ENCODE measurements at places on chromosomes 6 and 20.

DNA sequence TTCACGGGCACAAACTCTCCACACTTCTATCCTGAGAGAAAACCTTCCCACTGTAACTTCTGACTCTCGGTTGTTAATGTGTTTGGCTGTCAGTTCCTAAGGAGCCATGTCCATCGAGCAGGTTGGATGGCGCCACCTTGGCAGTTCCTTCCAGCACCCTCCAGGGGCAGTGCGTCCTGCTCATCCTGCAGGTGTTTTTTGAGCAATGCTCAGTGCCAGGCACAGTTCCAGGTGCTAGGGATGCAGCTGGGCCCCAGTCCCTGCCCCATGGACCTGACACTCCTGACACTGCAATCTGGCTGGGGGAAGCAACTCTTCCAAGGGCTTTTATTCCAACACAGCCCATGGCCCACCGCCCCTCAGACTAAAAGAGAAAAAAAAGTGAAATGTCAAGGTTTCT lies 376.4 kb downstream of the PREX1 start:
- DNase-seq: no peak

DNA sequence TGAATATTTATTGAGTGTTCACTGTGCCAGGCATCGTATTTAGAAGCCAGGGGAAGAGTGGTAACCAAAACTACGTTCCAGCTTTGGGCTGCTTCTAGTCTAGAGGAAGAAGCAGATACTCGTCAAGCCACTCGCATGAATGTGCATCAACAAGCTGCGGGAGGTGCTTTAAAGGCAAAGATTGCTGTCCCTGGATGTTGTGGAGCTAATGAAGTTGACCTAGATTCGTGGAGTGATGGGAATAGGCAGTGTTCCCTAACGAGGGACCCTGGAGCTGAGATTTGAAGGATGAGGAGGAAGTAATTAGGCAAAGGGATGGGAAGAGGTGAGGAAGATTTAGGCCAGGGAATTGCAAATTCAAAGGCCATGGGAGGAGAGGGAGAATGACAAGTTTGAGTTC lies 118.9 kb downstream of the TMEM170B start:
- no peak for DNase-seq

DNA sequence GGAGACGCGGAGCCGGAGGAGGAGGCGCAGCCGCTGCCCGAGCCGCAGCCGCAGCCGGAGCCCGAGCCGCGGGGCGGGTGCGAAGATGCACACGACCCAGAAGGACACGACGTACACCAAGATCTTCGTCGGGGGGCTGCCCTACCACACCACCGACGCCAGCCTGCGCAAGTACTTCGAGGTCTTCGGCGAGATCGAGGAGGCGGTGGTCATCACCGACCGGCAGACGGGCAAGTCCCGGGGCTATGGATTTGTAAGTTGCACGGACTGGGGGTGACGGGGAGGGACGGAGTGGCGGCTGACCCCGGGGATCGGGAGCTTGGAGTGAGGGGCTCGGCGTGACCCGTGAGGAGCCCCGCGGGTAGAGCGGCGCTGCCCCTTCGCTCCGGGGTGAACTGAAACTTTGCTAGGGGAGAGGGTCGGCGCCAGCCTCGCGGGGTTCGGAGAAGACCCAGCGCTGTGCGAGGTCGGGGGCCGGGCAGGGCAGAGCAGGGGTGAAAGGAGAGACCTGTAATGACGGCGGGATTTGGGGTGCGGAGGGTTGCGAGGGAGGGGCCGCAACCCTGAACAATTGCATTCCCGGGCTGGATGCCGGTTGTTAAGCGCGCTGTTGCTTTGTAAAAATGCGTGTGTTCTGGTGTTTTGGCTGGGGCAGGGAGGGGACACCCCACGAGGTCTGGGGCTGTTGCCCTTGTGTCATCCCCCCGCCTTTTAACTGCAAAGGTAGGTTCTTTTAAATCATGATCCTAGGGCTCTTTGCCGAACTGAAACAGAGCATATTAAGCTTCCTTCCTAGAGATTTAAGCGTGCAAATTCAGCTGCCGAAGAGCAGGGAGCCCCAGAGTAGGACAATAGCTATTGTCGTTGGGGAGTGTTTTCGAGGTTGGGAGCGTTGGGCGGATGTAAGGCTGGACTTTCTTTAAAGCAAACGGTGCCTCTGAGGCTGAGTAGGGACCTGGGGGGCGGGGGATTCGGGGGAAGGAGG lies 628 bp downstream of the RBM24 start:
- no peak for DNase-seq

DNA sequence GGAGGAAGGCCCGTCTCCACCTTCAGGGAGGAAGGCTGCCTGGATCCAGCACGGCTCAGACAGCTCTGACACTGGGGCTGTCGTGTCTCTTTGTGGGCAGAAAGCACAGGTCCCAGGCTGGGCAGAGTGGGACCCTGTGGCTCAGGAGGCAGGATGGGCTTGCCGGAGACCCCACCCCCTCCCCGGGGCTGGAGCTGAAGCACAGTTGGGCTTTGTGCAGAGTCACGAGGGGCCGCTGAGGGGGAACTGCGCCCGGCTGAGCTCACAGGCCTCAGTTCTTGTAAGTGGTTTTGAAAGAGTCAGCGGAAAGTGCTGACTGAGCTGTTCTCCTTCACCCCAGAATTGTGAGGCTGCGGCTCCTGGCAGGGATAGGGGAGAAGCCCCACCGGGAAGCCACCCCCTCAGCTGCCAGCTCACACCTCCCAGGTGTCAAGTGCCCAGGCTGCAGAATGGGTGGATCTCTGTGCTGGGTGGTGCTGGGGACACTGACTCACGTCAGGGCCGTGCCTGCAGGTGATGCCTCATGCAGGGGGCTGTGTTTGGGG lies 145.5 kb upstream of the RNF24 start:
- peak; percentile 45 for DNase-seq

GRCh38 chr6:255041-255750 lies 37.1 kb upstream of the DUSP22 start:
- DNase-seq: no peak

DNA sequence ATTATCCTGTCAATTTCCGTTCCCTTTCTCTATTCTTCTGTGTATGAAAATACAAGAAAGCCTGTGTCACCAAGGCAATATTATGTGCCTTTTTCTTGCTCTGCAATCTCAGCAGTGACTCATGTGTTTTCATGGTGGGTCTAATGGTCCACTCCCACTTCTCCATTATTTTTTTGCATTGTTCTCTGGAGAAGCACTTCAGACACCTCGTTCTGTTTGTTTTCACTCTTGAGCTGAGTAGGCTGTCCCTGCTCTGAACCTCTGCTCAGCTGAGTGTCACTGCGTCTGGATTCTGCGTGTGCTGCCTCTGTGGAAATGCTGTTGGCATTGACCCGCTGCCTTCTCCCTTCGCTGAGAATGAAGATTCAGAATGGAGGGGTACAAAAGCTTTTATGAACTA lies 230.6 kb downstream of the TMEM242 start:
- DNase-seq: no peak

- DNase-seq: no peak
These were observed 33.2 kb upstream of the MARCKS start for GRCh38 chr6:113823916-113824315.

- DNase-seq: no peak
These were observed 144.0 kb upstream of the SLC35B3 start for GRCh38 chr6:8579372-8579771.

GRCh38 chr20:23370274-23370673 lies 8.3 kb downstream of the GZF1 start:
- DNase-seq: no peak

DNA sequence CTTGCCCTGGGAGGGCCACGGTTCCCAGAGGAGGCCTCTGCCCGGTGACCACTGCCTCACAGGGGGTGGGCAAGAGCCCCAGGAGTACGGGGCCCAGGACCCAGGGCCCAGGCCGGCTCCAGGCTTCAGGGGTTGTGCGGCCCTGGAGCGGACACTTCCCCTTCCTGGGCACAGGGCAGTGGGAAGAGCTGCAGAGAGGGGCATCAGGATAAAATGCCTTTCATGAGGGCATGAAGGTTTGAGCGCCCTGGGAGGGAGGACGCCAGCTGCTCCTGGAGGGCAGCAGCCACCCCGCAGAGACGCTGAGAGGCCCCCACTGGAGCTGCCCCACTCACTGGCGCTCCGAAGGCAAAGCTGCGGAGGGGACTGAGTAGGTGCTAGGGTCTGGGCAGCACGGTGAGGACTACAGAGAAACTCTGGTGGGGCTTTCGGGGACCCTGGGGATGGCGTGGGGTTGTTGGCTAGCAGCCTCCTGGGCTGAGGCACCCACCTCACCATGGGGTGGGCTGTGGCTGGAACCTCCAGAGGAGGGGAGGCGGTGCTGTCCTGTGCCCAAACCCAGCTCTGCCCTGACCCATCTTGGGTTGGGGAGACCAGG lies 10.4 kb downstream of the LAMA5 start:
- DNase-seq: no peak

DNA sequence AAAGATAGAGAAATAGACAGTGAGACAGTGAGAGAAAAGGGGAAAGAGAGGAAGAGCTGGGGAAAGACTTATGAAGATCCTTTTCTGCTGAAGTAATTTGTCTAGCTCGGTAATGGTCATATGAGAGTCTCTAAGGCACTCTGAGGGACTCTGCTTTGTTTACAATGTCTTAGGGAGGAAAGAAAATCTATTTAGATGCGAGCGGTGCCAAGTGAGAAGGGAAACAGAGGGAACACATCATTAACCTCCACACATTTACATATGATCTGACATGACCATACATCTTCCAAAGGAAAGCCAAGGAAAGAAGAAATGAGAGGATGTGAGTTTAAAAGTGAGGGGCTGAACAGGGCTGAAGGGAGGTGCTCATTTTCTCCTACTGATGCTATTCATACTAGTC lies 862.3 kb upstream of the CITED2 start:
- DNase-seq: no peak

GRCh38 chr6:106608080-106608668 lies 21.1 kb downstream of the RTN4IP1 start:
- no peak for DNase-seq

DNA sequence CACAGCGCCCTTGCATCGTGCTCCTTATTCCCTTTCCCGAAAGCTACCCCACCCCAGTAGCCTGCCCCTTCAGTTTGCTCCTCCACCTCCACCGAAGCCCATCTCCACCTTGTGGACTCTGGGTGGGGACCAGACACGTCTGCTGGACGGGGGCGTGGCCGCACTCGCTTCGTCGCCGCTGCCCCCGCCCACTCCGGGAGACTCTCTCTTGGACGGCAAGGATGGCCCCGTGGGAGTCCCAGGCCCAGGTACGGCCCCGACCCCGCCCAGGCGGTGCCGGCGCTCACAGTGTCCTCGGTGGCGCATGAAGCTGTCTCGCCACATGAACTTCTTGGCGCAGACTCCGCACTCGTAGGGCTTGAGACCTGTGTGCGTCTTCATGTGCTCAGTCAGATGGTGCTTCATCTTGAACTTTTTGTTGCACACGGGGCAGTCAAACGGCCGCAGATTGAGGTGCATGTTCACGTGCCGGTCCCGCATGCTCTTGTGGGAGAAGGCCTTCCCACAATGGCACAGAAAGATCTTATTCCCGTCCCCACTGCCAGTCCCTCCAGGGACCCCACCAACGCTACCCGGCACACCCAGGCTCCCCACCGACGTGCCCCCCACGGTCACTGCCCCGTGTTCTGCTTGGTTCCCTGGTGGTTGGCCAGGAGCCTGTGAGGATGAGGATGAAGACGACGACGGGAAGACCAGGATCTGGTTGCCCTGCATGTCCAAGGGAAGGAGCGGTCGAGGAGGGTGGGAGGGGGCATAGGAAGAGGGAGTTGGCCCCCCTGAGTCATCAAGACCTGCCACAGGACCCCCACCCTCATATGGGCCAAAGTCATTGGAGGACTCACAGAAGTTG lies 1.3 kb upstream of the TAPBP start:
- no peak for DNase-seq

- DNase-seq: no peak
These were observed 54.9 kb downstream of the PRR18 start for GRCh38 chr6:166253281-166253681.

GRCh38 chr6:144582939-144583613 lies 297.9 kb downstream of the UTRN start:
- DNase-seq: no peak

GRCh38 chr6:105504706-105505105 lies 101.8 kb upstream of the PREP start:
- DNase-seq: no peak

All from stimulated activated CD4-positive, alpha-beta T cell treated with anti-CD3 and anti-CD28 coated beads, TNF-alpha, amount 100 ng/mL, for 48 hours (primary cell).